ENCODE measurements at places on chromosomes 4 and X.

DNA sequence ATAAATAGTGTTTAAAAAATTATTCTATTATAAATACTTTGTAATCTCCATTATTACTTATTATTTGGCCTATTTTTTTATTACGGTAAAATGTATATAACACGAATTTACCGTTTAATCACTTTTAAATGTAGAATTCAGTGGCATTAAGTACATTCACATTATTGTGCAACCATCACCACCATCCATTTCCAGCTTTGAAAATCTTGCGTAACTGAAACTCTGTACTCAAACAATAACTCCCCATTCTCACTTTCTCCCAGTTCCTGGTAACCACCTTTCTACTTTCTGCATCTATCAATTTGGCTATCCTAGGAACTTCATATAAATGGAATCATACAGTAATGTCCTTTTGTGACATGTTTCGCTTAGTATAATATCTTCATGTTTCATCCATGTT is 45.7 kb downstream of the PASD1 start:
- no peak for DNase-seq

- no peak for DNase-seq
Measured at GRCh38 chr4:99389606-99390005, 37.1 kb upstream of the ADH1C start.

DNA sequence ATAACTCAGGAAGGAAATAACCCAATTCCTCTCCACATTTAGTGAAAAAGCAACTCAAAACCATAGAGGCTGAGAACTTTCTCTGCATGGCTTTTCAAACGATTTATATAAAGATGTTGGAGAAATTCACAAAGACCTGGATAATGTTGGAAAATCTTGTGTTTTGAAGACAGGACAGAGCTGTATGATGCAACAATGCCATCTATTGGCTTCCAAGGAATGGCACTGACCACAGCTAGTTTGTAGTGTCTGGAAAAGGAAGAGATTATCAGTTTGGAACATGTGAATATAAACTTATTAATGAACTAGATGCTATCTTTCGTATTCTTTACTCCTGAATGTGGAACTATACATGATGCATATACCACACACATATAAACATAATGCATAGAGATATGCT is 503.6 kb downstream of the IL1RAPL1 start:
- no peak for DNase-seq

- no peak for DNase-seq
Measured at GRCh38 chrX:78922754-78923153, 22.4 kb upstream of the P2RY10 start.

GRCh38 chrX:100584611-100585010 is at the start of gene TNMD:
Gene TNMD, plus strand, starts transcription at chrX:100584936. Its CDS starts 83 bp downstream, at chrX:100585019.
- no peak for DNase-seq

GRCh38 chrX:97931586-97931985 is 1047.9 kb downstream of the RPA4 start:
- DNase-seq: no peak

- no peak for DNase-seq
Measured at GRCh38 chrX:45903781-45904201, 641.4 kb downstream of the ZNF674 start.

Data from GM04503 (cell line).